GDM1 (cell line): ENCODE measurements at places on chromosomes 3 and 15.

- no peak for DNase-seq
Observed at GRCh38 chr3:177190756-177191681, 6.3 kb downstream of the TBL1XR1 start.

DNA sequence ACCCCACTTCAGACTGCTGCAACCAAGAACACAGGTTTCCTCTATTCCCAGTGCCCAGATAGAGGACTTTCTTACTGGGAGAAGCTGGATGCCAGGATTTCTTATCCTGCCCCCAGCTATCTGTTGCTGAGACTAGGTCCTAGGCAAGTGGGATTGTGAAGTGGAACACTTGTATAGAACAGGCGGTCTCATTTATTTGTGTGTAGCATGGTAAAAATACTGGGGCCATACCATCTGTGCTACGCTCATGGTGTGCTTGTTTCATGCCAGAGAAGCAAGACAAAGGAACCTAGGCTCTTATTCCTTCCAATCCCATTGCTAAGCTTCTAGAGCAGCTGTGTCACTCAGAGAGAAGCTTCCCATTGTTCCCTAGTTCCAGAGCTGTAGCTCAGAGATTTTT is 191.5 kb upstream of the EPHA6 start:
- no peak for DNase-seq

DNA sequence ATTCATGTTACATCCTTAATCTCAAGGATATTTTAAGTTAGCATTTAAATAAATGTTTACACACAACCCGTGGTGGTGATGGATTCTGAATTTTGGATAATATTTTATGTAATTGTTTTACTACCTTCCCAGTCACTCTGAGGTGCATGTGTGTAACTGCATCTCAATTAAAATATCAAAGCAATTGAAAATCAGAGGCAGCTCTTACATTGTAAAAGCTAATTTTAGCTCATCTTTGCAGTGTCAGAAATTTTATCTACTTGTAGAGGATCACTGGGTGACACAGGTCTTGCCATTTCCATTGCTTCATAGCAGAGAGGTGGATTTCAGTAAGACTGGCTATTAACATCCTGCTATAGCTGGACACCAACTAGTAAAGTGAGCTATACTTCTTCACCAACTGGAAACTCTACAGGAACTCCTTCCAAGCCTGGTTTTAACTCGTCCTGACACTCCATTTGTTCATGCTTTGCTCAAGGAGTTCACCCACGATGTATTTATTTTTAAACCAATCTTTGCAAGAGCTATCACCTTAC is 19.6 kb upstream of the MITF start:
- DNase-seq, result no peak

DNA sequence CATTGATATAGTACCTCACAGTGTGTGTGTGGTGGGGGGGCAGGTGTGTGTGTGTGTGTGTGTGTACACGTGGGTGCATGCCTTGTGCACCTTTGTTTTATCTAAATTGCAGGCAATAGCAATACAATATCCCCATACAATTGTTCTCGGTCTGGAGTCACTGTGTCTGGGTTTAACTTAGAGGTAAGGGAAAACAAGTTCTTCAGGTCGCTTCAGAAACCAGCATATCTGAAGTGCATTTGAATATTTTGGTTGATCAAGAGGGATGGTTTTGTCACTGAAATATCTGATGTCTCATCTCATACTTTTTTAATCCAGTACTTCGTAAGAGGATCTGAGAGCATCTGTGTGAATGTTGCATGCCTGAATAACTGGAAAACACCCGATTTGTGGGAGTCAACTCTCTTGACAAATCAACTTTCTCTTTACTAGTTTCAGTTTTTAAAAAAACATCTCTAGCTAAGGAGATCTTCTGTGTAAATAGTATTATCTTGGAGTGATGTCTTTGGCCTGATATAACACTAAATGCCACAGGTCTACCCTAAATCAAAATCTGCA is 206.8 kb upstream of the NR2F2 start:
- no peak for DNase-seq

GRCh38 chr15:90988296-90988695 is 6.0 kb downstream of the PRC1 start:
- no peak for DNase-seq

- no peak for DNase-seq
Observed at GRCh38 chr3:194468086-194468485, 18.7 kb downstream of the ATP13A3 start.

DNA sequence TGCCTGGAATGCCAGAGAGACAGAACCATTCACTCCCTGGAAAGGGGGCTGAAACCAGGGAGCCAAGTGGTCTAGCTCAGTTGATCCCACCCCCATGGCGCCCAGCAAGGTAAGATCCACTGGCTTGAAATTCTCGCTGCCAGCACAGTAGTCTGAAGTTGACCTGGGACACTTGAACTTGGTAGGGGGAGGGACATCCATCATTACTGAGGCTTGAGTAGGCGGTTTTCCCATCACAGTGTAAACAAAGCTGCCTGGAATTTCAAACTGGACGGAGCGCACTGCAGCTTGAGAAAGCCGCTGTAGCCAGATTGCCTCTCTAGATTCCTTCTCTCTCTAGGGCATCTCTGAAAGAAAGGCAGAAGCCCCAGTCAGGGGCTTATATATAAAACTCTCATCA is 310.7 kb upstream of the DPPA4 start:
- DNase-seq, result no peak

GRCh38 chr15:99137877-99138276 is 33.0 kb downstream of the SYNM start:
- no peak for DNase-seq

DNA sequence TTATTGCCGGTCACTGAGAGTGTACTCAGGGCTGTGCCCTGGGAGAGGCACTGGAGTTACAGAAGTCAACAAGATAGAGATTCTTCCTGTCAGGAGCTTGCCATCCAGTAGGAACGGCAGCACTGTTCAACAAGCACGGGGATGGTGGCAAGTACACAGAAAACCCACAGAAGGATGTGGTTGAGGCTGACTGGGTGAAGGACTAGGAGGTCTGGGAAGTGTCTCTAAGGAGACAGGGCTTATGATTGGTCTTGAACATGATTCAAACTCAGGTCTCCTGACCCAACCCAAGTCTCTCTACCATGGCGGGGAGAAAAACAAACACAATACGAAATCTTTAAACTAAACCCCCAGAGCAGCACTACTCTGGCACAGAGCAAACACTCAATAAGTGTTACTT is 37.6 kb downstream of the ERICH6 start:
- DNase-seq, result no peak
